Suppressor macrophage treated with lipopolysaccharide for 1 hour (primary cell): ENCODE measurements at places on chromosomes 2 and 18.

DNA sequence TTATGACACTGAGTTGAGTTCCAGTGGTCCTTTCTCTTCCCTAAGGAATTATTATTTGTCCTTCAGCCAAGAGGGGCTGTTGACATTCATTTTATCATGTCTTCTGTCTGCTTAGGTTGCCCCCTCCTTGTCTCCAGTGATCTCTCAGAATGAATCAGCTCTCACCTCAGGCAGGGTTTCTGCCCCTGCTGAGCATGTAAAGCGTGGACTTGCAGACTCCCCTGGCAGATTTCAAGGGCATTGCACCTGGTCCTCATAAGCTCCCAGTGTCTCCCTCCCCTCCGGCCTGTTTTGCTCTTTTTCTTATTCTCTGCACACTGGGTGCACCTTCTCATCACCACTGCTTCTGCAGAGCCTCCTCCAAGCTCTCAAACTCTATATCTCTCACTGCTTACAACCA is 188.4 kb downstream of the KCNS3 start:
- no peak for DNase-seq

- DNase-seq = no peak
Observed at GRCh38 chr2:88451811-88452564, 505 bp downstream of the FOXI3 start.

GRCh38 chr2:183390109-183390508 is 265.9 kb downstream of the NUP35 start:
- DNase-seq = no peak

DNA sequence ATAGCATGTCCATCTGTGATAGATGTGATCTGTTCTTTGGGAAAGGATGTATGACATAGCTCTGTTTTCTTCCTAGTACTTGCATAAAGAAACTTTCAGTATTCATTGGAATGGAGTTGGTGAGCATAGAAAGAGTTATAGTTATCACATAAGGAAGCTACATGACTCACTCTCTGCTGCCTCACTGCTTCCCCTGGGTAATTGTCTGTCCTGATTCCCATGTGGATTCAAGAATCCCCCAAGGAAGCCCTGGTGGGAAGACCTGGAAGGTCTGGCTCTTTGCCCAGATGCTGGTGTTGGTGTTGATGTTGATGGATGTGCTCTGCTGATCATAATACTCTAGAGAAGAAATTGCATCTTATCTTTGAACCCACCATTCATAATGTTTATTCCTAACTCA is 60.6 kb downstream of the PTPN4 start:
- no peak for DNase-seq

- no peak for DNase-seq
Observed at GRCh38 chr2:33680644-33681363, 81.7 kb upstream of the FAM98A start.

DNA sequence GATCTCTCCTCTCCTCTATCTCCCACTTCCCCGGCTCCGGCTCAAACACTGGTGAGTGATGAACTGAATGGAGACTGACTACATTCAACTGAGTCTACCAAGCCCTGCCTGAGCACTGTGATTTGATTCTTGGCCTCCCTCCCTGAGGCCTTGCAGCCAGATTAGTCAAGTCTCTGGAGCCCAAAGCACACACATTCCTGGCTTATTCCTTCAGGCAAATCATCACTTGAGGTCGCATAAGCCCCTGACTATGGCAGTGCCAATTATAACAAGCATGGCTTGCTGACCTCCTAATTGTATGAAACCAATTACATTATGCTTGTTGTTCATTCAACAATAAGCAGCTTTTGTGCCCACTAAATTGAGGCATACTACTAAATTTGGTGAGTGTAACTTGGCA is 34.6 kb downstream of the EFEMP1 start:
- no peak for DNase-seq

DNA sequence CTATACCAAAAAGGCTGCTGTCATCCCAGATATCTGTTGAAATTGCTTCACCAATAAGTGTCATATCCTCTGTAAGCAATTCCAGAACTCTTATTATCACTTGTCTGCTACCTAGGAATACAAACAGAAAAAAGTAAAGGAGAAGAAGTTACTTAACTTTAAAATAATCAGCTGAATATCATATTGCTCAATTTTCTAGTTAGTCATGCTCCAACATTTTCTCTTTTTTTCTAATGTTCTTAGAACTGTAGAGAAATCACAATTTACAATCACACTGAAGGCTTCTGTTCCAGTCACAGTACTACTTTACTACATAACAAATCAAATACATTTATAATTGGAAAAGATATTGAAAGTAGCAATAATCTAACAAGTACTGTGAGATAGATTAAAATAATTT is 17.4 kb downstream of the RTTN start:
- no peak for DNase-seq

DNA sequence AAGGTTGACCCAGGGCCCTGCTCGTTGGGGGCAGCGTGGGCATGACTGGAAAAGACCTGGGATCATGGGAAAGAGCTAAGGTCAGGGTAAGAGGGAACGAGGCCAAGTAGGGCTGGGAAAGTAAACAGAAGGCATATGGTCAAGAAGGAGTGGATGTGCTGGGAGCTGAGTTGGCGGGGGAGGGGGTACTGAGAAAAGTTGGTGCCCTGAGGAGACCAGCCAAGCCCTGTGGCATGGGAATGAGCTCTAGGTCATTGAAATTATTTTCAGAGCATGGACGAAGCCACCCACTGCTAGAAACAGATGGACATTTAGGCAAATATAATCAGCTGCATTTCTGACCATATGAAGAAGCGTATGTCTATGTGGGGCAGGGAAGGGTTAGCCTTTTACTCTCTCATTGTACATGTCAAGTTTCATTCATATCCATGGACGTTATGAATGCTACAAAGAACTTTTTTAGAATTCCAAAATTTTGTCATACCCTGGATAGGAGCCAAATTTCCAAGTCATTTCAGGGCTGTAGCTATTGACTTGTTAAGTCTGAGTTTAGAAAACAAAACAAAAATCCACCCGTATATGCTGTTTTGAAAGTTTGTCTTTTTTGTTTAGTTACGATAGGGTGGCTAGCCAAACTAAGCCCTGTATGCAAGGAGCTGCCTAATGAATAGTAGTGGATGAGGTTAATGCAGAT is 19.1 kb downstream of the MAPRE2 start:
- no peak for DNase-seq

- no peak for DNase-seq
Observed at GRCh38 chr2:182481676-182482075, 54.8 kb upstream of the PDE1A start.
